ENCODE measurements at places on chromosomes 12 and 14.

DNA sequence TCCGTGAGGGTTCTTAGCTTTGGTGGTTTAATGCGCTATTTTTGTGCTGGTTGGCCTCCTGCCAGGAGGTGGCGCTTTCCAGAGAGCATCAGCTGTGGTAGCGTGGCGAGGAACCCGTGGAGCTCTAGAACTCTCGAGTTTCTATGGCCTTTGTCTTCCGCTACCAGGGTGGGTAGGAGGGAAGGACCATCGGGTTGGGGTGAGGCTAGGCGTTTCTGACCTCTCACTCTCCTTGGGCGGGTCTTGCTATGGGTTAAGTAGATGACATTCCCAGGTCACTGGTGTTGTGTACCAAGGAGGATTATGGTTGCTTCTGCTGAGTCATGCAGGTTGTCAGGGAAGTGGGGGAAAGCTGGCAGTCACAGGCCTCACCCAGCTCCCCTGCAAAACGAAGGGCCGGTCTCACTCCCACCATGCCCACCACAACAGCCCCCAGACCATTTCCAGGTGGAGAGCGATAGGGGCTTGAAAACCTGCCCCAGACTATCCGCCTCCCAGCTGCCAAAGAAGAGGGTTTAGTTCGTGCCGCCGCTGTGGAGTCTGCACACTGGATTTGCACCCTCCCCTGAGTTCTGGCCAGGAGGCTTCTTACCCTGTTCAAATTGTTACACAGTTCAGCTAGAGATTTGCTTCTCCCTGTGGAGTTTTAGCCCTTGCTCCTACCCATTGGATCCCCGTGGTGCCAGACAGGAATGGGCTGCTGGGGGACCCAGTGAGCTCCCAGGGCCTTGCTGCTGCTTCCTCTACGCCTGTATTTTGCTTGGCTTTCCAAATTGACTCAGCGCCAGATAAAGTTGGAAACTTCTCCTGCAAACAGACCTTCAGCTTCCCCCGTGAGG is 21.9 kb downstream of the RNFT2 start:
- DNase-seq, result no peak

- no peak for DNase-seq
These were observed 192.6 kb upstream of the CCDC196 start for GRCh38 chr14:66293533-66294105.

DNA sequence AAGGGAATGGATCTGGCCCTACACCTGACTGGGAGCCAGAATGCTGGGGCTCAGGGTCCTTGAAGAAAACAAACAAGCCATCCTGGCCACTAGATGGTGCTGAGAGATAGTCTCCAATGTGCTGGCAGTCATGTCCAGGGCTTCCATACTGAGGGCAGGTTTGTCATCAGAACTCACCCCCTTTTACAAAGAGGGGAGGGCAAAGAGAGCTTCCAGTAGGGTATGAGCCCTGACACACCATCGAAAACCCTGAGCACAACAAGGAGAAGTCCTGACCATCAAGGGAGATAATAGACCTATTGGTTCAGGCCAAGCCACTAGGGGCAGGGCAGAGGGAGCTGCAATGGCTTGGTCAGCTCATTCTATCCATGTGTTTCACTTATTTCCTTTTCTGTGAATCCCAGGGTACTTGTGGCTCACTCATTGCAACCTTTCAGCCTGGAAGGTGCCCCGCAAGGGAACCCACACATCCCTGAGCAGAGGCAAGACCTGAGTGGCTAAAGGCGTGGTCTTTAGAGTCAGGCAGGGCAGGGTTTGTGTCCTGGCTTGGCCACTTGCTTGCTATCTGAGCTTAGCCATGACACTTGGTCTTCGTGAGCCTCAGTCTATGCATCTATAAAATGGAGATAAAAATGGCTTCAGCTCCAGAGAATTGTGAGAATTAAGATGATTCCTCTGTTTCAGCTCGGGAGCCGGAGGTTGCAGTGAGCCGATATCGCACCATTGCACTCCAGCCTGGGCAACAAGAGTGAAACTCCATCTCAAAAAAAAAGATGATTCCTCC is 6.2 kb upstream of the PLEKHH1 start:
- DNase-seq, result no peak

GRCh38 chr12:21988619-21989018 is 47.4 kb upstream of the ABCC9 start:
- no peak for DNase-seq

DNA sequence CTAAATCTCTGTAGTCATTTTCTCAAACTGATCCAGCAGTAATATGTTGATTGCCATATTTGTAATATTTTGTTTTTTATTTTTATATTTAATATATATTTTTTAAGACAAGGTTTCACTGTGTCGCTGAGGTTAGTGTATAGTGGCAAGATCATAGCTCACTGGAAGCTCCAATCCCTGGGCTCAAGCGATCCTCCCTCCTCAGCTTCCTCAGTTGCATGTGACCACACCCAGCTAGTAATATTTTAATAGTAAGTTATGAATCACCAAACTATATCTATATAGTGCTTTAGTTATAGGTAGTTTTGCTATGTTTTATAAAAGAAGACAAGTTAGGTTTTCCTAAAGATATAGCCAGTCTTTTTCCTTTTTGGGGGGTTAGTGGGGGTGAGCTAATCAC is 22.0 kb upstream of the LRIG3 start:
- DNase-seq, result no peak

GRCh38 chr12:43957732-43958372 is 122.0 kb downstream of the TMEM117 start:
- no peak for DNase-seq

- DNase-seq, result no peak
These were observed 90.7 kb downstream of the SINHCAF start for GRCh38 chr12:31234955-31235867.

- DNase-seq, result no peak
These were observed 42.8 kb downstream of the KDM2B start for GRCh38 chr12:121537814-121538698.

- no peak for DNase-seq
These were observed 413.4 kb upstream of the TBX3 start for GRCh38 chr12:115097416-115097815.

GRCh38 chr14:57725399-57726077 is 140.4 kb downstream of the SLC35F4 start:
- no peak for DNase-seq

- DNase-seq, result no peak
These were observed 4.4 kb upstream of the C1RL start for GRCh38 chr12:7113389-7113871.

DNA sequence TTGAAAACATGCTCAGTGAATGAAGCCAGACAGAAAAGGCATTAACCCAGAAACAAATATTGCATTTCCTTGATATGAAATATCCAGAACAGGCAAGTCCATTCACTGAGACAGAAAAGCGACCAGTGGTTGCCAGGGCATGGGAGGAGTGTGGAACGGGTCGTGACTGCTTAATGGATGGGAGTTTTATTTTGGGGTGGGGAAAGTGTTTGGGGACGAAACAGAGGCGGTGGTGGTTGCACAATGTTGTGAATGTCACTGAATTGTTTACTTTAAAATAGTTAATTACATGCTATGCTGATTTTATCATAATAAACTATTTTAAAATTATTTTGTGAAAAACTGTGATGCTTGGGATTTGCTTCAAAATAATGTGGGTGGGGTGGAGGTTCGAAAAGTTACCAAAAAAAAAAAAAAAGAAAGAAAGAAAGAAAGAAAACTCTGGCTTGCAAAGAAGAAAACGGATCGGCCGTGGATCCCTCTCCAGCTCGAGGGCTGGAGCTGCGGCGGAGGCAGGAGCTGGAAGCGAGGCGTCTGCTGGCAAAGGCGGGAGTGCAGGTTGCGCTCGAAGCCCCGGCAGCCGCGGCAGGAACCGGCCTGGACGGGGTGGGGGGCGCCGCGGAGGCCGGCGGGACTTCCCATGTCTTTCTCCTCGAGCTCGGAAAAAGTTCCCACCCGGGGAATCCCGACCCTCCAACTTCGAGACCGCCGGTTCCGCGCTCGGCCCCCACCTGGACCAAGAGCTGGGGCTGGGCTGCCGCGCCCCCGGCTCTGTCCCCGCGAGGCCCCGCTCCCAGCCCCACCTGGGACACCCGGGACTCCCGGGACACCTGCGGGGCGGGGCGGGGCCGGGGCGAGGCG is 524 bp upstream of the P2RX2 start:
- no peak for DNase-seq

DNA sequence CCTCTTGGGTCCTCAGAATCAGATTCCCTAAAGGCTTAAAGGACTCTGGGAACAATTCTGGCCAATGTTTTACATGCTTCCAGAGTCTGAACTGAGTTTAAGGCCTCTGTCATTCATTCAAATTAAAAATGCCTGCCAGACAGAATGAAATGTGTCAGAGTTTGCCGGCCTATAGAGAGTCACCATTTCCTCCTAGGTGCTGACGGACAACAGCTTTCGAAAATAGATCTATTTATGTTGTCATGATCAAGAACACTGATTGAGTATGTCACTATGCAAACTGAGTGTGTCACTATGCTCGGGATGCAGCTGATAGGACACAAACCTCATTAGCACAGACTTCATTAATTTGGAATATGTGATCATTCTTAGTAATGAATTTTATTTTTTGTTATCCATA is 151.4 kb upstream of the TMCC3 start:
- no peak for DNase-seq

DNA sequence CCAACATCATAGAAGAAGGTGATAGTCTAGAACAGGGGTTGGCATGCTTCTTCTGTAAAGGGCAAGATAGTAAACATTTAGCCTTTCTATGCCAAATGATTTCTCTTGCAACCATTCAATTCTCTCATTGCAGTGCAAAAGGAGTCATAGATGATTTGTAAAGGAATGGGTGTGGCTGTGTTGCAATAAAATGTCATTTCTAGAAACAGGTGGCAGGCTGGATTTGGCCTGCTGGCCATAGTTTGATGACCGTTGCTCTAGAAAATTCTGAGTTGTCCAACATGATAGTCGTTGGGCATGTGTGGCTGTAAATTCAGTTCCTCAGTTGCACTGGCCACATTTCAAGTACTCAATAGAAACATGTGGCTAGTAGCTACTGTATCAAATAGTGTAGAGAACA is 21.7 kb downstream of the SMCO2 start:
- DNase-seq, result no peak
